ENCODE measurements at places on chromosomes 11 and 22. TPM values are rescaled to one million over a fixed set of nuclear protein-coding genes. Genes with fewer than 3 reads are reported as not detected.
A peak's percentile ranks its signal among the peaks of the same experiment; 100 is the strongest.

DNA sequence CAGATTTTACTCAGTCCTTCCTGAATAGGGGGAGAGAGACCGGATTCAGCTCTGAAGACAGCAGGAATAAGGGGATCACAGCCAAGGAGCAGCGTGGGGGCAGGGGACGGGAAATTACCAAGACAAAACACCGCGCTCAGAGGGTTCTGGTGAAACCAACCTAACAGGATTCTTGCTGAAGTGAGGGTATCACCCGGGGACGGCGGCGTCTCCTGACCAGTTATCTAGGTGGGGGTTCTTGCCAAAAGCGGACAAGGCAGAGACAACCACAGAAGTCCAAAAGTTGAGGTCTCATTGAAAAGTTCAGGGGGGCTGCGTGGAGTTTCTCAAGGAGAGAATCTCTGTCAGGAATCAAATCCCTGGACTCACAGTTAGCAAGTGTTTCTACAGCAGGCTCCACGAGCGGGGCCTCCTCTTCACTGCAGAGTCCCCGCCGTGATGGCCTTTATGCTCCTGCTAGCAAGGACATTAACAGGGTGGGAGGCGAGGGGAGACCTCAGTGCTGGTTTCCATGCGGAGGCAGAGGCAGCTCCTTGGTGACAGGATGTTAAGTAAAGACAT lies 291.0 kb downstream of the BRD1 start:
- no peak for DNase-seq

- DNase-seq: no peak
Measured at GRCh38 chr11:112903340-112903739, 57.9 kb upstream of the NCAM1 start.

GRCh38 chr11:75902631-75903030 lies 87.6 kb downstream of the UVRAG start:
- no peak for DNase-seq

YPEL4 gene
- total RNA-seq: 12.9 TPM

- peak; percentile 99 for DNase-seq
Measured at GRCh38 chr11:62787005-62787759, at the start of gene TMEM179B. TMEM179B (plus strand) TSS chr11:62787402; CDS start chr11:62787432, 30 bp downstream.

LRRN4CL gene
- 0.29 TPM for total RNA-seq

AQP11 gene
- 0.49 TPM for total RNA-seq

TRMU gene
- total RNA-seq: 65.6 TPM

DNA sequence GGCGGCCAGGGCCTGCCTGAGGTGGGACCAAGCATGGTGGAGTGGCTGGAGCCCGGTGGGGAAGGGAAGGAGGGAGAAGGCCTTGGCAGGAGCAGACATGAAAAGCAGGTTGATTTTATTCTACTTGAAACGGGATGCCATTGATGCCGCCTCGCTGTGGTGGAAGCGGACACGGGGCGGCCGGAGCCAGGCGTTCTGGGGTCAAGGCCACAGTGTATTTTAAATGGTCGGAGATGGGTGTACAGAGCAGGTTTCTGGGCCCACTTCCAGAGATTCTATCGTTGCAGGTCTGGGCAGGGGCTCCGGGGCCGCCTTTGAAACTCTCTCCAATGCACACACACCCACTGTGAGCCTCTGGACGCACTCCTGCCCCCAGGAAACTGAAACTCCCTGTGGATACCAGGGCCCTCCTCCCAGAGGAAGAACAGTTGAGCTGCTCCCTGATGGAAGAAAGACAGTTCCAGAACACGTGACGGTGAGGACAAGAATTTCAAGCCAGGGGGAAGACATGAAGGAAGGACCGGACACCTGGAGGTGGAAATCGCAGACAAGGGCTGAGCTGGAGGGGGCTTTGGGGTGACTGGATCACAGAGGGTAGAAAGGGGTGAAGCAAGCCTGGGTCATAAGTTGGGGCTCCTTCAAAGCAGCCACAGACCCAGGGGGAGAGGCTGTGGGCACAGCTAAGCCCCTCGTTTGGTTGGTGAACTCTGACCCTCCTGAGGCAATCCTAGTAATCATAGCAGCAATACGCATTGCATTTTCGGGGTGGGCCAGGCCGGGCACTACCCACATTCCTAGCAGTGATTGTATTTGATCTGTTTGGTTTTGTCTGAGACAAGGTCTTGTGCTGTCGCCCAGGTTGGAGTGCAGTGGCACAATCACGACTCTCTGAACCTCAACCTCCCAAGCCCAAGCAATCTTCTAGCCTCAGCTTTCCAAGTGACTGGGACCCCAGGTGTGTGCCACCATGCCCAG lies 12.3 kb upstream of the LINC01488 start:
- no peak for DNase-seq

SHISAL1 gene
- total RNA-seq: not detected

DNA sequence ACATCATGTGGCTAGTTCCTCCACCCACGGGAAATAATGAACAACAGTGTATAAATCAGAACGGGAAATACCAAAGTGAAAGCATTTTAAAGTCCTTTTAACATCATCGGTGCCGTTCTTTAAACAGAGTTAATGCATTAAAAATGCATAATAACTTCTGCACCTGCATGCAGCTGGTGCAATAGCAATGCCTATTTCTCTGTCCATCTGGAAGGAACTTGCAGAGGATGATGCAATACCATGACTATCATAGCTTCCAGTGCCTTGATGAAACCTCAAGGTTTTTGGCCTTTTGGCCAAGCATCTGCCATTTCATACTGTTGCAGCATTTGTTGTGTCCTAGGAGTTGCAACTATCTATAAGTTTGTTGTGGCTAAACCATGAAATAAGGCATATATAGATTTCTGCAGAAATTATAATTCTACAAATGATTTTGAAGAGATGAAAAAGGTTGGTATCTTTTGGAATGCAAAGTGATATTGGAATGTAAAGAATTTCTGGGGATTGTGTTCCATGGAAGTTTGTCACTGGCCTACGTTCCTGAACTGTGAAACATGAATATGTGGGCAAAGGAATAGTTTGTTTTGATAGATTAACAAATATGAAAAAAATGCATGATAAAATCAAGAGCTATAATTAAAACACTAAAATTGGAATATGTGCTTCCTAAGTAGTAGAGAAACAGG lies 9.8 kb upstream of the EIF3F start:
- DNase-seq: no peak

FLRT1 gene
- total RNA-seq: not detected

- no peak for DNase-seq
Measured at GRCh38 chr22:22243033-22243680, 1.4 kb upstream of the VPREB1 start.

- no peak for DNase-seq
Measured at GRCh38 chr11:73507086-73507485, 90.8 kb downstream of the FAM168A start.

GRCh38 chr22:25878933-25879332 lies 136.9 kb downstream of the MYO18B start:
- no peak for DNase-seq

CCDC116 gene
- 0.16 TPM for total RNA-seq

KIRREL3 gene
- not detected for total RNA-seq

BRD1 gene
- total RNA-seq: 92.9 TPM

- DNase-seq: no peak
Measured at GRCh38 chr11:3896644-3897043, 41.2 kb downstream of the STIM1 start.

DNA sequence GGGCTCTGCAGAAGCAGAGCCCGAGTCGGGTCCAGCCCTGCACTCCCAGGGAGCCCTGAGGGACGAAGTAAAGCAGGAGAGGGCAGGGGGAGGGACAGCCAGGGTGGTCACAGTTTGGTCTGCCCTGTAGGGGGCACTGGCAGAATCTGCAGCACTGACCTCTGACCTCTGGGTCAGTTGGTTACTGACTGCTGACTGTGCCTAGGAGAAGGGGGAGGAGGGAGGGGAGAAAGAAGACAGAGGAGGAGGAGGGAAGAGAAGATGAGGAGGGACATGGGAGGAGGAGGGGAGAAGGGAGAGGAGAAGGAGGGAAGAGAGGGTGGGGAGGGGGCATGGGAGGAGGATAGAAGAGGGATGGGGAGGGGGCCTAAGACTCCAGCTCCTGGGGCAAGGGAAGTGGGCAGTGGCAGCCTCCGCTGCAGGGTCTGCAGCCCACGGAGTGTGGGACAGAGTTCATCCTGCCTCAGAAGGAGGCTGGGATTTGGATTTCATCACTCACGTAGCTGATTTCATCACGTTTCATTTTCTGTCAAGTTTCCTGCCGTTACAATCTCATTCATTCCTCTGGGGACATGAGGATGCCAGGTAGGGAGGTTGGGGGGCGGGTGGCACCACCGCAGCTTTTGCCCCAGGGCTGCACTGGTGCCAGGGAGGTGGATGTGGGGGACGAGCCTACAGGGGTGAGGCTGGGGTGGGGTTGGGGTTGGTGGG lies 55.2 kb downstream of the FLRT1 start:
- DNase-seq: no peak

DNA sequence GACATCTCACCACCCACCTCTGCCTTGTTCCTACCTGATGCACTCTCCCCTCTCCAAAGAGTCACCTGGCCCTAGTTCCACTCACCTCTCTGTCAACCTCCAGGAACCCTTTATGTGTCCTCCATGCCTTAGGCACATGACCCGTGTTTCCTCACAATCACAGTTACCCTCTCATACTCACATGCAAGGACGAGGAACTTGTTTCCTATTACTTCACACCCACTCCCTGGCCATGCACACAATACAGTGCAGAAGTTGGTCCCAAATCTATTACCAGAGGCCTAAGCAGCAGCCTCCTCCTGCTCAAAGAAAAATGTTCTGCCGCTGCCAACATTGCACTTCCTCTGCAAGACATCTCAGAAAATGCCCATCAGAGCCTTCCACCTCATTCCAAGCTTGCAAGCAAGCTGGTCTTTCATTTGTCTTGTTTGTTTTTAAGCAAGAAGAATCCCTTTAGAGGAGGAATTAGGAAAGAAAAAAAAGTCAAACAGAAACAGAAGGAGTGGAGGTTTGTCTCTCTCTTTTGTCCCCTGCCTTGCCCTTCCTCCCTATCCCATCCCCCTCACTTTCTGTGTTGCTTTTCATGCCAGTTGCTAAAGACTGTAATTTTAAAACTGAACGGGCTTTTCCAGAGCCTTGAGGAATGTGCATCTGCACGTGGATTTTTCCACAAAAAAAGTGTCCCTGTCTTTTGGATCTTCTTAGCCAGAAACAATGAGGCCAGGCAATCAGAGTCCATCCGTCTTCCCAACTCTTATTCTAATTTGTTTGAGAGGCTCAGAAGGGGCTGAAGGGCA lies 63.4 kb downstream of the KCNJ1 start:
- no peak for DNase-seq

C11orf98 gene
- total RNA-seq: 30.2 TPM

DNA sequence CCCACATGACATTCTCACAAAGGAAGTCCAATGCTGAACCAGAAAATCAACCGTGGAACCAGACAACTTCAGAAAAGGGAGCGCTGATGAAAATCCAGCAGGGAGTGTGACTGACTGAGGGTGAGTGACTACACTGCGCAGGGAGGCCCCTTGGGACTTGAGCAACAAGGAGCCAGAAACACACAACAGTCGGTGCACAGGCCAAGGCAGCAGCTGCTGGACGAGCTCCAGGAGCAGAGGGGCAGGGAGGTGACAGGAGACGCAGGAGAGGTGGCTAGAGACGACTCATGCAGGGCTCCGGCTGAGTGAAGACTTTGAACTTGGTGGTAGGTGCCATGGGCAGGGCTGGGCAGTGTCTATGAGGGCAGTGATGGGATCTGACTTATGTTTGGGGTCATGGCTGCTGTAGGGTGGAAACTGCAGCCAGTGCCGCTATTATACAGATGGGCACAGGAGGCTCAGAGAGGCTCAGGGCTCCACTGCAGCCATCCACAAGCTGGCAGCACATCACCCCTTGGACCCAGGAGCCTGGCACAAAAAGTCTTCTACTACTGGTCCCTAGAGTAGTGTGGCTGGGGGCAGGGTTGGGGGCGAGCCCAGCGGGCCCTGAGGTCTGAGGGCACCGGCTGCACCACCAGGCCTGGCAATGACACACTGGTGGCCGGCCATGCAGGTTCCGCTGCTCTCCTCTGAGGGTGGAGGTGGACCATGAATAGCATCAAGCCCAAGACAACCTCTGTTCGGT lies 10.3 kb upstream of the FADD start:
- DNase-seq: no peak

ZNF215 gene
- 0.15 TPM for total RNA-seq

DNA sequence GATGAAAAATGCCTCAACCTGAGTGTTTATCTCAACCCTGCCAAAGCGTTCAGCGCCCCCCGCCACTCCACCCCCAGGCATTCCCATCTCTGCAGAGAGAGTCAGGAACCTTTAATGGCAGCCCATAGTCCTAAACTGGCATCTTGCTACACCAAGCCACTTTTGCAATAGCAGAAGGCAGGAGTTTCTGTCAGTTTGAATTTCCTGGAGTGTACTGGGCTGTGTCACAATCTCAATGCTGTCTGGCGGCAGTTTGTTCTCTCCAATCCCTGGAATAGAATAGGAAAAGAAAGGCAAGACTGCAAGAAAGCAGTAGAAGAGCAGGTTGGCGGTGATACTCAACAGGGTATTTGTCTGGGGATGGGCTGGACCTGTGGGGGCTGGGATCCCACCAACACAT lies 32.9 kb upstream of the FLI1 start:
- no peak for DNase-seq

DNA sequence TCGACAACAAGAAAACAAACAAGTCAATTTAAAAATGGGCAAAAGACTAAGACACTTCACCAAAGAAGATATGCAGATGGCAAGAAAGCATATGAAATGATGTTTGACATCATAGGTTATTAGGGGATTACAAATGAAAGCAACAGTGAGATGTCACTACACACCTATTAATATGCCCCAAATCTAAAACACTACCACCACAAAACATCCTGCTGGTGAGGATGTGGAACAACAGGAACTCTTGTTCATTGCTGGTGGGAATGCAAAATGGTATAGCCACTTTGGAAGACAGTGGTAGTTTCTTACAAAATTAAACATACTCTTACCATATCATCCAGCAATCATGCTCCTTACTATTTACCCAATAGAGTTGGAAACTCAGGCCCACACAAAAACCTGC lies 29.0 kb downstream of the PRRG4 start:
- no peak for DNase-seq

TMEM45B gene
- 1.4 TPM for total RNA-seq

USH1C gene
- not detected for total RNA-seq

- no peak for DNase-seq
Measured at GRCh38 chr22:20548806-20549205, 41.4 kb downstream of the MED15 start.

All from T-cell (primary cell).